ENCODE measurements at places on chromosomes 1 and 21.

GRCh38 chr1:29412591-29412990, 176.3 kb downstream of the PTPRU start:
- no peak for DNase-seq

GRCh38 chr1:232353001-232353400, 276.9 kb downstream of the SIPA1L2 start:
- no peak for DNase-seq

DNA sequence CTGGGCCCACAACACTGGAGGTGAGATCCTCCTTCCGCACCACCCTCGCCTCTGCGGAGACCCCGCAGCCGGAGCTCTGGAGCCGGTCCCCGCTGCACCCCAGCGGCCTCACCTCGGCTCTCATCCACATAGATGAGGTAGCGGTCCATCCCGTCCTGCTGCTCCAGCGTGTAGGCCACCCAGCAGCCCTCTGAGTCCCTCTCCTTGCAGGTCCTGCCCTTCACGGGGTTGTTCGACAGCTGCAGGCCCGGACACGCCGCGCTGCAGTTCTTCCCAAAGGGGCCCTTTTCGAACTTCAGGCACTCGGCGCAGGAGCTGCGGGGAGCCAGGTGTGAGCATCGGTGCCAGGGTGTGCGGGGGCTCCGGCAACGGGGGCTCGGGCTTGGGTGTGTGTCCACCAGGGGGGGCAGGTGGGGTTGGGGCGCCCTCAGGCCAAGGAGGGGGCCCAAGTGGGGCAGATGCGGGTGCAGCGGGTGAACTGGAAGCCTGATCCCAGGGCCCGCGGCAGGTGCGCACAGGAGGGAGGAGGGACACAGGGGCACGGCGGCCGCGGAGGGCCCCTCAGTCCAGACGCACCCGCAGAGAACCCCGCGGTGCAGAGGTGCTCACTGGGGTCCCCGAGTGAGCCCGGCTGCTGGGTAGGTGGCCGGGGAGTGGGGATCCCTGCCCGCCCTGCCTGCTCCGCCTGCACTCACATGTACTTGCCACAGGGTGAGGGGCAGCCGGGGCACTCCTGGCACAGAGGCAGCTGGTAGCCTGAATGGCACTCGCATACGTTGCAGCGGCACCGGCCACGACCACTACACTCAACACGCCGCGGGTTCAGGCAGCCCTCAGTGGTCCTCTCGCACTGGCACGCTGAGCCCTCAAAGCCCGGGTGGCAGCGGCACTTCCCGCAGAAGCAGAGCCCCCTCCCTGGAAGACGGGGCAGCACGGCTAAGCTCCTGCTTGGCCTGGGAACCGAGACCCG, 15.4 kb upstream of the PTTG1IP start:
- no peak for DNase-seq

DNA sequence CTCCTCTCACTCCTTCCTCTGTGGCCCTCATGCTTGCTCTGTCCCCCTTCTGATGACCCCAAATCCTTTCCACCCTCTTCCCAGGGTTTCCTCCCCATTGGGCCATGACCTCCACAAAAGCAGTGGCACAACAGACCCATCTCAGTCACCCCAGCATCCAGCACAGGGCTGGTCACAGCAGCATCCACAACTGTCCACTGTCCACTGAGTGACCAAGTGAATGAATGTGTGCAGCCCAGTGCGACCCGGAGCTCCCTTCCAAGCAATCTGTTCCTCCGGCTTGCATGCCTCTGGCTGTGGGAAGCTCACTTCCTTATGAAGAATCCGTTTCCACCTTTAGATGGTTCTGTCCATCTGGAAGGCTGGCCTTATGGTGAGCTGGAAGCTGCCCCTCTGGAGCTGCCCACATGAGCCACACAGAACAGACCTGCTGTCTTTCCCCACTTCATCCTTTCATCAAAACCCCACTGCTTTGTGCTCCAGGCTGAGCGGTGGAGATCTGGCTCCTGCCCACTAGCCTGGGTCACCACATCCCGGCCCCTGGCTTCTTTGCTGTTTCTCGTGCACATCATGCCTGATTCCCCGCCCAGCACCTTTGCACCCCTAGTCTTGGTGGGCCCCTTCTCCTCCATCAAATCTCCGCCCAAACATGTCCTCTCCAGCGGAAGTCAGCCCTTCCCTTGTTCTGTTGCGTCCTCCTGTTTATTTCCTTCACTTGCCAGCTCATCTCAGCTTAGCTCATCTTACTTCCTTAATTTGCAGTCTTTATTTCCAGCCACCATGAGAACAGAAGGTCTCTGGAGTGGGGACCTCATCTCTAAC, 56.4 kb downstream of the EDN2 start:
- DNase-seq: no peak

- DNase-seq: peak; percentile 79
These were observed 7.4 kb downstream of the SEMA4A start for GRCh38 chr1:156160743-156161171.

DNA sequence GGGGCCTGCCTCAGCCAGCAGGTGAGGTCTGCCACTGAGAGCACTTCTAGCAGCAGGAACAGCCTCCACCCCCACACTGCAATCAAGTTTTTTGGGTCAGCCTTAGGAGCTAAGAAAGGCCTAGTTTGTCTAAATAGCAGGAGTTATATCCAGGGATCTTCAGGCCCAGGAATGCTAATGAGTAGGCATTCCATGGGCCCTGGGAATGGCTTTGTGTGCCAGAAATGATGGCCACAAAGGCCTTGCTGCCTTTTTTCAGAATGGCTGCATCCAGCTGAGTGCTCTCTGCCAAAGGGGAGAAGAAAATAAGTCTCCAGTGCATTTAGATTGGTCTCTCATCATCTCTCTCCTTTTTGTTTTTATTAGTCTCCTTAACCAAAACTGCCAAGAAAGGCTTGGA, 2.8 kb downstream of the MRTO4 start:
- no peak for DNase-seq

DNA sequence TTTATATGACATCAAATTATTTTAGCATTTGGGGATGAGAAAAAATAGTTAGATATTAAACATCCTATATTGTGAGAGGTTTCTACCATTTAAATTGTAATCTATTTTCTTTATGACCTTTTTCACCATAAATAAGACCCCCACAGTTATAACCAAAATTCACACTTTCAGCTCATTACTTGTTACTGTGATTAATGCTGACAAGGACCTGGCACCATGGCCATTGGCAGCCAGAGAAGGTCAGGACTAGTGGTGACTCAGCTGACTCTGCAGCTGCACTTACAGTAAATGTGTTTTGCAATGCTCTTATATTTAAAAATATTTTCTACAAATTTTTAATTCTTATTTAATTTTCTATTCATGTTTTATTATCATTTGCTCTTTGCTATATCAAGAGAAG, 133.3 kb upstream of the C1orf105 start:
- DNase-seq: peak; percentile 91

- DNase-seq: peak; percentile 8
These were observed 1.2 kb upstream of the EPHA10 start for GRCh38 chr1:37765916-37766664.

DNA sequence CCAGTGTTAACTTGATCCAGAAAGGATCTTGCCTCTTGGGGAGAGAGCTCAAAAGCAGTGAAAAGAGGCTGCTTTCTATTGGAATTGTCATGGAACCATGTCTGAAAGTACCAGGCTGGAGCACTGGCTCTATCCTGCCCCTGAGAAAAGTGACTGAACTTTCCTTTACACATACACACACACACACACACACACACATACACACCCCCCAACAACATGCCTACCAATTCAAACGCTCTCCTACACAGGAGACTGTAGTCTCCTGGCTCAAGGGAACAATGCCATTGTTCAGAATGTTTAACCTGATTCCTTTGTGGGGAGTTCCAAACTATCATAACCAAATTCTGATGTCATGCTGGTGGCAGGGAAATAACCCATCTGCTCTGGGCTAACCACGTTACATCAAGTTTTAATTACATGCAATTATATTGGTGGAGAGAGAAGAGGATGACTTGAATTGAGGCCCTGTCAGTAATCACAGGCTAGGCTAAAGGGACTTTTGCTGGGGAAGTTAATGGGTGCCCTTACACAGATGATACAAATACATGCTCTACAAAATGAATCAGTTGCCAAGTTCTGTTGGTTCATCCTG, 52.3 kb upstream of the DUSP10 start:
- DNase-seq: peak; percentile 22

DNA sequence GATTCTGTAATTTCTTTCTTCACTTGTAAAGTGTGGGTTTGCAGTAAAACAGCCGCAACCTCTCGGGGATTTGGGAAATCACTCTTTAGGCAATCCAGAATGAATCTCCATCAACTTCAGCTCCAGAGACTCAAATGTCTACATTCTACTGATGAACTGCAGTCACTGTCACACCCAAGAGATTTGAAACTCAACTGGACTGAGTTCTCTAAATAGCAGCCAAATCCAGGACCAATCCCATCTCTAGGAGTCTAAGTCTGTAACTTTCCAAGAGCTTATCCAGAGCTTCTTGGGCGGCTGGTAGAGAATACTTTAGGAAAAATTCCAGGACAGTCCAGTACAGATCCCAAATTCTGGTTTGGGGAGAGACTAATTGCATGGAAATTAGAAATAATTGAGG, 62.9 kb downstream of the ADAMTS1 start:
- DNase-seq: no peak

DNA sequence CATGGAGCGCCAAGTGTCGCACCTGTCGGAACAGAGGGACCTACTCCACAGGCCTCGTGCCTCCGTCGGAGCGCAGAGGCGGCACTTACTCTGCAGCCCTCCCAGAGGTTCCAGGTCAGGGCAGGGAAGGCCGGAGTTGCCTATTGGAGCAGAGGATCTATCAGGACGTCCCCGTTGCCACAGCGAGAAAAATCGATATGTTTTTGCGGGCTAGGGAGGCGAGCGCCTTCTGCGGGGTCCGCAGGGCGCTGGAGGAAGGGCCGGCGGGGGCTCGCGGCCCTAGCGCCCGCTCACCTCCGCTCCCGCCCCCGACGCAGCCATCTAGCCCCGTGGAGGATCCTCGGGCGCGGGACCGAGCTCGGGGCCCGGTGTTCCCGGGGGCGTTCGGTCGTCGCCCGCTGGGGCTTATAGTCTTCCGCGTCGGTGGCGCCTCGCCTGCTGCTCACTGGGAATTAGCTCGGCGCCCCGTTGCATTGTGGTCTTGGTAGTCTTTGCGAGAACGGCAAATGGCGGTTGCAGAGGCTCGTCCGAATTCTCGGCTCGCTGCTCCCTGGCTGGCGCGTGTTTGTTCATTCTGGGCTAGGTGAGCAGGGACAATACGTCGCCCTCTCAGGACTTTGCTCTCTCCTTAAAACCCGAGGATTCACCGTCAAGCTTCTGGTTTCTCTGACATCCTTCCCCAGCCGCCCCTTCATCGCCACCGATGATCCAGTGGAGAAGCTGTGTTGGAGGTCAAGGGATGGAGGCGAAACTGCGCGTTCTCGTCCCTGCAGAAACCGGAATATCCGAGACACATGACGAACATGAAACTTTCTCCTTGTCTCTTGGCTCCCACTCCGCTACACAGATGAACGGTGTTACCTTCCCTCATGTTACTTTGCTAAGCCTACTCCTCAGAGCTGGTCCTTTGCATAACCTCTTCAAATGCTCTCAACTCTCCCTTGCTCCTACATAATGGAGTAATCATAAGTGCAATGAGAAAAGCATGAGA, at the start of gene JTB:
Gene JTB, minus strand, starts transcription at position 425 of the 991 bp plus-strand sequence. Its CDS starts 422 bp downstream, at position 3.
- peak; percentile 96 for DNase-seq

DNA sequence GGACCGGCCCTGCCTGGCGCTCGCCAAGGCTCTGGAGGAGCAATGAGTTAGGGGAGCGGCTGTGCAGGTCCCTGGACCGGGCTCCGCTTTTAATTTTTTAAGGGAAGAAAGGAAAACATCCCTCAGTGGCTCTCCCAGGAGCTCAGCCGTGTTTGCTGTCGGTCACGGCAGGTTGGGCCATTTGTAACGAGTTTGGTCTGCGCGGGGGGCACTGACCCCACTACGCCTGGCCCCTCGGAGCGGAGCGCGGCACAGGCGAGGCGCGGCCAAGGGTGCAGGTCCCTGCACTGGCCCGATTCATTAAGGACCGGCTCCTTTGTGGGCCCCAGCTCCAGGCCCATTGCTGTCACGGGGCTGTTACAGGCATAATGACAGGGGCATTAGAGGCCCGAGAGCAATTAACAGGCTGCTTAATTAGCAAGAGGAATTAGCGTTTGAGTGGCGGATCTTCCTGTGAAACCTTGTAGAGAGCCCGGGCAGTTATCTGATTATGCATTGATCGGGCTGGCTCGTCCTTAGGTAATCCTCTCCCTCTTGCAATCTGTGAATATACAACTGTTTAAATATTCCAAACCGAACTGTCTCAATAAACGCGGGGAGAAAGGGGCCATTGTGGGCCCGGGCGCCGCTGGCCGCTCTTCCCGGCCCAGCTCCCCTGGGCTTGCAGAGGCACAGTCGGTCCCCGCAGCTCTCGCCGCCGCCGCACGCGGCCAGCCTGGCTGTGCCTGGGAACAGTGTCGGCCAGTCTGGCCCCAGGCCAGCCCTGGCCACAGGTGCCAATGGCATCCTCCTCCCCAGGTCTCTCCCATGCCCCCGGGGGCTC, 56.8 kb downstream of the PRDM16 start:
- no peak for DNase-seq

DNA sequence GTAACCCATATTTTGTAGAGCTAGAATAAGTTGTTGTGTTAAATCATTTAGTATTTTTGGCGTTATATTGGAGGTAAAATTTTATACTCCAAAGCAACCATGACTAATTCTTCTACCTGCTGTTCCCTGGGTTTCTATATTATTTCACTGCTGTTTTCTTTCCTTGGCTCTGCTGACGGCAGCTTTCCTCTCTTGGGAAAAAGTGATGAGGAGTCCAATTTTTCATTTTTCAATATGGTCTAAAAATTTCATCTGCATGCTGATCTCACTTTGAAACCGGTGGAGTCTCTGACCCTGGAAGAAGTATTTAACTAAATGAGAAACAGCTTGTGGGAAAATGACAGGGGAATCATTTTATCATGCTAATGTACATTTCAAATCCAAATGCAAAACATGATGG, 110.2 kb downstream of the IFI44 start:
- DNase-seq: no peak

- peak; percentile 86 for DNase-seq
These were observed 49.8 kb upstream of the IFNLR1 start for GRCh38 chr1:24236789-24237371.

DNA sequence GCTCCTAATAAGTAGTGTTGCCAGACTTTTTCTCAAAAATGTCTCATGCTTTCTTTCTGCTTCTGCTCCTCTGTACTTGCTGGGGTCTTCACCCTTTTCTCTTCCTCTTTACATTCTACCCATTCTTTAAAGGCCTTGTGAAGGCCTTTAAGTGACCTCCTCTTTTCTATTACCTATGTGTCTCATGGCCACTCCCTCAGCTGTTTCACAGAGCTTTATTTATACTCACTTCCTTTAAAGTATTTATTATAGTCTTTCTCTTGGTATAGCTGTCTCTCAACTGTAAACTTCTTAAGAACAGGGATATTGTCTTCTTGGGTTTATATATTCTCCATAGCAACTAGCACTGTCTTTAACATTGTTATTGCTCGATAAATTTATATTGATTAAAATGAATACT, 792 bp downstream of the GOLPH3L start:
- DNase-seq: peak; percentile 3

Measured in GM23248 (cell line).